ENCODE measurements at places on chromosomes 11 and 22.

DNA sequence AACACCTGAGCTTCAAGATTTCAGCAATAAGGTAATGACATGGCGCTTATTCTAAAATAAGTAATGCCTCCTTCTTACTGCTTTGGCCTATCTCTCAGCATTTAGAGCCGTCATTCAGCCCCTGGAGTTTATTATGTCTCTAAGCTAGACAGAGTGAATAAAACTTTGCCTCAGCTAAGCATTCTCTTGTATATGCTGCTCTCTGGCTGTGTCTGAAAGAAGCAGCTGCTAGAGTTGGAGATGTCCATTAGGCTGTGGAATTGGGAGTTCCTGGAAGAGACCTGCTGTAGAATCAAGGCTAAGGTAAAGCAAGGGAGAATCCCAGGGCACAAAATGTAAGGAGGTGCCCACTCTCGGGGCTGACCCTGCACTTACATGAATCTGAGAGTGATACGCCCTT is 35.5 kb upstream of the TTC12 start:
- DNase-seq: no peak

- no peak for DNase-seq
These were observed 424.9 kb downstream of the TBC1D22A start for GRCh38 chr22:47187176-47187957.

DNA sequence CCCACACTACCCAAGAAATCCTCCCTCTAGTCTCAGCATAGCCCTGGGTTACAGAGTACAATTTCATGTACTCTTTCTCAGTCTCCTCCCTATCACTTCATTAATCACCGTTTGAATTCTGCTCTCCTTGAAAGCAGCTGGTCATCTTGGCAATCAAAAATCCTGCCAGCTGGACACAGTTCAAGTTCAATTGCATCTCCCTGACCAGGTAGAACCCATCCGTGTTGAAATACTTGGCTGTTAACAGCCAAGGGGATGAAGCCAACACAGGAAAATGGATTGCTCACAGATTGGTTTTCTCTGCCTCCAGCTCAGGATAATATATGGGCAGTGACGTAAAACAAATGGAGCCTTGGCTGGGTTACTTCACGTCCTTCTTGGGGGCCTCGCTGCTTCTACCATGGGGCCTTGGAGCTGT is 55.1 kb upstream of the GRK3 start:
- no peak for DNase-seq

GRCh38 chr11:73752903-73753302 is 8.0 kb downstream of the RAB6A start:
- no peak for DNase-seq
